ENCODE measurements at places on chromosomes 4 and X. TPM values are rescaled to one million over a fixed set of nuclear protein-coding genes. Genes with fewer than 3 reads are reported as not detected.

Gene ZNF280C
- total RNA-seq = 6.1 TPM

Gene SOX3
- total RNA-seq = not detected

Gene CNGA1
- total RNA-seq = not detected

Gene GLUD2
- 1.6 TPM for total RNA-seq

DNA sequence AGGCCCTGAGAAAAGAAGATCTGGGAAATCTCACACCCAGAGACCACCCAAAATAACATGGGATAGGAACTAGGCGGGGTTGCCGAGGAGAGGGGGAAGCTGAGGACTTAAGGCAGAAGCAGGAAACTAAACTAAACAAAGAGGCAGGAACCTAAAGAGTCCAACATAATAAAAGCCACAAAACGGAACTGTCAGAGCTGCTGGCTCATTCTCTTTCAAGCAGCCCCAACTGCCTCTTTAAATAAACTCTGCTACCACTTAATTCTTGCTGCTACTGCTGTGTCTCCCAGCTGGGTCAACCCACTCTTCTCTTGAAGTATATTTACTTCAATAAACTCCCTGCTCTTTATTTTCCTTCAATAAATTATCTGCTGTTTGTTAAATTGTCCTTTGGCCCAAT lies 44.5 kb downstream of the MAGEB16 start:
- no peak for DNase-seq

DNA sequence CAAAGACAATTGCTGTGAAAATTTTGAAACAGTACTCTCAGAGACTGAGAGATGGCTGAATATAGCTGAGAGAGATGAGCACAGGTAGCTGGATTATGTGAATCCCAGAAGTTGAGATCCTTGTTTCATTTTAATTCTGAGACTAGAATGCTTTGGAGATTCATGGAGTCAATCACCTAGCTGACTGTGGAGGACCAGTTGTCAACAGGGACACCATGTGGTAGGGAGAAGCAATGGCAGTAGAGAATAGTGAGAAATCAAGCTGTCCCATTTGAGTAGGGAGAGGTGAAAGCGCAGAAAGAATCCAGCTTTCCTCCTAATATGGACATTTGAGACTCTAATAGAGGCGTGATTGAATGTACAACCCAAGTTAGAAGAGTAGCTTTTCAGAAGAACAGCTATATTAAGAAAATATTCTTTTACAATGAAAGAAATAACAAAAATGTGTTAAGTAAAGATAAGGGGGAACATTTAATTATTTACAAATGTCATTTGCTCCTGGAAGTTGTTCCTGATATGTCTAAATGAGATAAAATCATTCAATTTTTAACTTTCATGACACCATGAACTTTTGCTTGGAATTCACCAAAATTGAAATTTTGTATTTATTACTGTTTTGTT lies 30.3 kb upstream of the GLRB start:
- peak; percentile 80 for DNase-seq

DNA sequence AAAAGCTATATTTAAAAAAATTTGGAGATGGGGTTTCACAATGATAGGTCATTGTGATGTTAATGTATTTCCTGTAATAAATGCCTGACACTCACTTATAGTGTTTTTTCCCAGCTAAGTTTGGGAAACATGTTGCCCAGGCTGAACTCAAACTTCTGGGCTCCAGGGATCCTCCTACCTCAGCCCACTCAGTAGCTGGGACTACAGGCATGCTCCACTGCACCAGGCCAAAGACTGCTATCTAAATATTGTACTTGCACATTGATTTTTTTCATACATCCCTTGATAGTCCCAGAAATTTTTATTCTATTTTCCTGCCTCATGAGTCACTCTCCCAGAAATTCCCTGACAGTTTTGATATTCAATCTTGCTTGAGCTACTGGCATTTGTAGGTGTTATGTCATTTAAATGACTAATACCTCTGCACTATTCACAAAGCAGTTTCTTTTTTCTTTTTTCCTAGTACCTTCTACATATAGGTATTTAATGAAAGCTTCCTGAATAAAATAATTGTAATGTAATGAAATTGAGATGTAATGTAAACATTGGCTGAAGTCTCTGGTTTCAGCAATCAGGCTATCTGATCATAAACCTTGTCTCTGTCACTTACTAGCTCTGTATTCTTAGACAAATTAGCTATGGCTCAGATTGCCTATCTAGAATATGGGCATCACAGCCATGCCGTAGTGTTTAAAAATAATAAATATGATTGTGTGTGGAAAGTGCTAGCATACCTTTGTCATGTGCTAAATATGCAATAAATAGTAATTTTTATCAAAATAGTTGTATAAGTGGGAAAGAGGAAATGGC lies 1973.0 kb upstream of the AGA start:
- peak; percentile 47 for DNase-seq

GRCh38 chr4:19659101-19659500 lies 592.6 kb upstream of the SLIT2 start:
- DNase-seq = no peak

DNA sequence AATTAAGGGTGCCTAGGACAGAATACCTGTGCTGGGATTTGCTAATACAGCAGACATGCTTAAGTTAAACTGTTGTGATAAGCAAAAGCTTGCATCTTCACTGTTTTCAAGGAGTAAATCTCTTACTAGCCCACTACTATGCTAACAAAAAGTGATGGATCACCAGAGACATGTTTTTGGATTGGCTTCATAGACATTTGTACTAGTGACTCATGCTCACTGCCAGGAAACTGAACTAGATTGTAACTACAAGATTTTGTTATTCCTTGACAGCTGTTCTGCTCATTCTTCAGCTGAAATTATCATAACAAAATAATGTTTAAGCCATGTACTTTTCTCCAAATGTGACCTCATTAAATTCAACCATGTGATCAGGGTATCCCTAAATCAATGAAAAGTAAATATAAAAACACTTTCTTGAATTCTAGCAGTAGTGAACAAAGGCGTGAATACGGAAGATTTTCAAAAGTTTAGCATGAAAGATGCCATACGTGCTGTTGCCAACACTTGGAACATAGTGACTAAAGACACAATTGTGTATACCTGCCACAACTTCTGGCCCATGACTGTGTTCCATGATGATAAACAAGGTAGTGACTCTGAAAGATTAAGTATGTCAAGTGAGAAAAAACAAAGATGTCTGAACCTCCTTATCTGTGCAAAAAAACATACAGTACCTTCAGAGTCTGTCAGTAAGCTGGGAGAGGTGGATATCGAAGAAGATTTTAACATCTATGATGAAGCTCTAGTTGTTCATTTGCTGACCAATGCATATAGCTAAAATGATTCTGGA lies 154.0 kb downstream of the BTC start:
- peak; percentile 92 for DNase-seq

- no peak for DNase-seq
These were observed 220.6 kb upstream of the ARSJ start for GRCh38 chr4:114200026-114200425.

GRCh38 chr4:136395212-136395722 lies 1137.0 kb downstream of the PCDH18 start:
- no peak for DNase-seq
